ENCODE measurements at places on chromosomes 11 and 22. TPM values are rescaled to one million over a fixed set of nuclear protein-coding genes. Genes with fewer than 3 reads are reported as not detected.

- no peak for DNase-seq
Observed at GRCh38 chr22:26542831-26543230, 30.6 kb upstream of the TFIP11 start.

OR51I1 gene
- total RNA-seq: not detected

HBE1 gene
- total RNA-seq: not detected

CABP7 gene
- total RNA-seq: 0.99 TPM

- no peak for DNase-seq
Observed at GRCh38 chr22:35231585-35232084, 25.7 kb upstream of the HMGXB4 start.

- DNase-seq: no peak
Observed at GRCh38 chr22:22878801-22879674, 8.6 kb upstream of the IGLL5 start.

GRCh38 chr11:46308631-46309419, 31.4 kb downstream of the CREB3L1 start:
- peak; percentile 95 for DNase-seq

- DNase-seq: no peak
Observed at GRCh38 chr11:122112470-122113365, 3.3 kb downstream of the BLID start.

GRCh38 chr11:94928117-94928990, 45.0 kb downstream of the CWC15 start:
- DNase-seq: no peak

KCNK7 gene
- 1.2 TPM for total RNA-seq

DNA sequence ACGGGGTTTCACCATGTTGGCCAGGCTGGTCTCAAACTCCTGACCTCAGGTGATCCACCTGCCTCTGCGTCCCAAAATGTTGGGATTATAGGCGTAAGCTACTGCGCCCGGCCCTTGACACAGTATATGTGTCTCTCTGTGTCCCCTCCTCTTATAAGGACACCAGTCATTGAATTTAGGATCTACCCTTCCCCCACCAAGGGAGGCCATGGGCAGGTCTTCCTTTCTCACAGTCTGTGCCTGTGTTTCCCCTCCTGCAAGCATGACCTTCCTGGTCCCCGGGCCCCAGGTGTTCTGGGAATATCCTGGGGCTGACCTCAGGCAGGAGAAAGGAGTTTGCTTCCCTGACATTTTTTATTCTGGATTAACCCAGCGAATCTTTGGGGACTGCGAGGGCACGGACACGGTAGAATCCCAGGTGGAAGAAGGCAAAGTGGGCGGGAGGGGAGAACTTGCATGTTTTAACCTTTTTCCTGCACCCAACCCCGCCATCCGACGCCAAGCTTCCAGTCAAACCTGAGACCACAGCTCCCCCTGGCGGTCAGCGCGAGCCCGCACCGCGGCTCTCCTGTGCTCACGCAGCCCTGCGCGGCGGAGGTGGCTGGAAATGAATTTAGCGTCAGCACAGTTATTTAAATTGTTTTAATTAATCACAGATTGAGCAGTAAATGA, 42.1 kb upstream of the ISX start:
- no peak for DNase-seq

ZNRD2 gene
- total RNA-seq: 52.5 TPM

MRPL48 gene
- total RNA-seq: 18.4 TPM

DNA sequence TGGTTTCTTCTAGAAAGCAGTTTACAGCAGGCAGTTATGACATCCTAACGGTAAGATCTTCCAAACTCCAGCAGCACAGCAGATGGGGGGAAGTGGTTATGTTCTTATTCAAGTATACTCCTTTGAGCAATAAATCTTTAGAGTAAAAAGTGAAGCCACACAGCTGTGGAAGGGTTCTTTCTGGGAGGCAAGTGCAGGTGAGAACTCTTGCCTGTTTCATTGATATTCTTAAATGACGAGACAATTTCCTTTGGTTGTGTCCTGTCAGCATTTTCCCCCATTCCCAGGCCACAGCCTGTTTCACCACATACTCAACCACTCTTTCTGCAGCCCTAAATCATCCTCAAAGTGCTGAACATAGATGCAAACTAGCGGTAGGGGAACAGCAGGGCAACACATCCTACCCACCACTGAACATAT, 207.3 kb upstream of the MTNR1B start:
- no peak for DNase-seq

FZD4 gene
- total RNA-seq: 42.3 TPM

- no peak for DNase-seq
Observed at GRCh38 chr22:37517826-37518450, 1.3 kb downstream of the CARD10 start.

- DNase-seq: no peak
Observed at GRCh38 chr11:62688491-62688890, 839 bp downstream of the LRRN4CL start.

USH1C gene
- total RNA-seq: not detected

DNA sequence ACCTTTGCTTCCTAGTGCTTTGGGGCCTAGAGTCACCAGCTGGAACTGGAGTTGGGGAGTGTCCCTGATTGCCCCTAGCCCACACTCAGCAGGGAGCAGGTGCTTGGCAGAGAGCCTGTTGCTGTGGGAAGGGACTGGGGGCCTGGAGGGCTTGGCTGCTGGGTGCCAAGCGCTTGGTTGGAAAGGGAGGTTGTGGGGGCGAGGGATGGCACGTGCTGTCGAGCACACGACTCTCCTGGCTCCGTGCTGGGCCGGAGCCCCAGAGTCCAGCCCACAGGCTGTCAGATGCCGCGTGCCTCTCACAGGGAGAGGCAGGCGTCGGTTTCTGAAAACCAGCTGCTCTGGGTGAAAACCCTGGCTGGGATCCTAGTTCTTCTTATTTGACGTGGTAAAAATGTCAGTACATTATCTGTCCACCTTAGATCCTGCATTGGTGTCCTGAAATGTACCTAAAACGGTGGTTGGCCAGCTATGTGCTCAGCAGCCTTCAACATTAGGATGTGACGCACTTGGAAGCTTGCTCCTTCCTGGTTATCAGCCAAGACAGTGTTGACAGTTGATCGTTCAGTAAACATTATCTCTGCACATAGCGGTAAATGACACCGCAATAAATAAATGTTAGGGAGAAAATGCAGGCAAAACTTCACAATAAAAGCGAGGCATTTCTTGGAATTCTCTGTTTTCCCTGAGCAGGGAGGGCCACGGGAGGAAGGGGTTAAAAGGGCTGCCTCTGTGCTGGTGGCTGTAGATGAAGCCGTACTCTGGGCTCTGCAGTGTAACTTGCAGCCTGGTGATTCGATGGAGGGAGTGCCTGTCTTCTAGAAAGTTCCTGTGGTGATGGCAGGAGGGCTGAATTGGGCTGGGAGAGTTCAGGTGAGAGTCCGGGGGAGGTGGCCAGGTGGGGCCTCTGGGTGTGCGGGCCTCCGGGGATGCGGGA, 29.2 kb downstream of the GRAMD4 start:
- no peak for DNase-seq

DNA sequence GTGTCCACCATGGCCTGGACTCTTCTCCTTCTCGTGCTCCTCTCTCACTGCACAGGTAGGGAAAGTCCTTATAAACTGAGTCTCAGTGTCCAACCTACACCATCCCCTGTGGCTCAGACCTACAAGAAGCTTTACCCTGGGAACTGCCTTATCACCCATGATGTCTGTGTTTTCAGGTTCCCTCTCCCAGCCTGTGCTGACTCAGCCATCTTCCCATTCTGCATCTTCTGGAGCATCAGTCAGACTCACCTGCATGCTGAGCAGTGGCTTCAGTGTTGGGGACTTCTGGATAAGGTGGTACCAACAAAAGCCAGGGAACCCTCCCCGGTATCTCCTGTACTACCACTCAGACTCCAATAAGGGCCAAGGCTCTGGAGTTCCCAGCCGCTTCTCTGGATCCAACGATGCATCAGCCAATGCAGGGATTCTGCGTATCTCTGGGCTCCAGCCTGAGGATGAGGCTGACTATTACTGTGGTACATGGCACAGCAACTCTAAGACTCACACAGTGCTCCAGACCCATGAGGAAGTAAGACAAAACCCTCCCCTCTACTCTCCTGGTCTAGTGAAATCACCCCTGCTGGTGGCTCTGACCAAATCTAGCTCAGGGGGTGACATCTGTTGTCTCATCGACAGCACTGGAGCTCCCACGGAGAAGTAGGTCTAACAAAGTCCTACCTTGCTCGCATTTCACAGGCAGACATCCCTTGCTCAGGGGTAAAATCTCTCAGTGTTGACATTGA, 74.3 kb downstream of the VPREB1 start:
- DNase-seq: peak; percentile 89

- DNase-seq: no peak
Observed at GRCh38 chr11:120324932-120325810, at the start of gene TLCD5. TLCD5 (plus strand) TSS chr11:120325299; CDS start chr11:120327442, 2,143 bp downstream.

DNA sequence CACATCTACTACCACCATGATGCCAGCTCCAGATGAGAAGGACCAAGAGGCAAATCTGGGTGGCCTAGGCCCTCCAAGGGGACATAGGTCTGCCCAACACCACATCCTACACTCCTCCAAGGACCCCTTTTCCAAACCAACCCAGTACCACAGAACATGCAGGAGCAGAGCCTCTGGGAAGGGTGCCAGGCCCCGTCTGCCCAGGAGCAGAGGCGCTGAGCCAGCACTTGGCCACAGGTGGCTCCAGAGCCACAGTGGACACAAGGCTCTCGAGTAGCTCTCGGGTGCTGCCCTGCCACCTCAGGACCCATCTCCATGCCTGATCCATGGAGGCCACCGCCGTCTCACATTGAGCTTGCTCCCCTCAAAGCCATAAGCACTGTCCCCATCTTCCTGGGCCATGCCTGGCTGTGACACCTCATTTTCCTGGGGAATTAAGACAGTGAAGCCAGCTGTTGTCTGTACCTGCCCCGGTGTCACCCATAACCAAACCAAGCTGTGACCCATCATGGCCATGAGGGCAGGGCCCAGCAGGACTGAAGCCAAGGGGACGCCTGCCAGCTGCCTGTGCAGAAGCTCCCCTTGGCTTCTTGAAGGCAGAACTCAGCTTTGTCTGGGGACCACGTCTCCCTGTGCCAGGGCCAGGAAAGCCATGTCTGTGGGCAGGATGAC, 7.4 kb downstream of the MOB2 start:
- DNase-seq: no peak

GRCh38 chr22:24994070-24994763, 41.7 kb downstream of the KIAA1671 start:
- no peak for DNase-seq

MFNG gene
- 16.2 TPM for total RNA-seq

DNA sequence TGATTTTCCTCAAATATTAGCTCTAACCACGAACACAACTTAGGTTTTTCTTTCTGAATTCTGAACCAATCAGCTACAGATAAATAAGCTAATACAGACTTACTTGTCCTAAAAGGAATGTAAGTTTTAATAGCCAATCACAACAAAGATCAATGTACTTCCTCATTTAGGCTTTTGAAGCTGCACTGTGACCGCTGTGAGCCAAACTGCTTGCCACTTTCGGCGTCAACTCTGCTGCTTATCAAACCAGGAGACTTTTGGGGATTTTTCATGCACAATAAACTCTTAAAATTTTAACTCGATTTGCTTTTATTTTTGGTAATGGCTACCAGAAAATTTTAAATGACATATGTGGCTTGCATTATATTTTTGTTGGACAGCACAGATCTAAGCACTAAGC, 92.5 kb downstream of the TMPRSS5 start:
- no peak for DNase-seq

OR2D2 gene
- not detected for total RNA-seq

GRCh38 chr11:58561394-58562098, 14.1 kb downstream of the LPXN start:
- no peak for DNase-seq

- DNase-seq: no peak
Observed at GRCh38 chr11:7534042-7534378, 20.2 kb downstream of the PPFIBP2 start.

- no peak for DNase-seq
Observed at GRCh38 chr22:31501738-31502137, 5.4 kb downstream of the SFI1 start.

- no peak for DNase-seq
Observed at GRCh38 chr11:61507962-61508861, at the start of gene LRRC10B. LRRC10B (plus strand) TSS chr11:61508749; CDS start chr11:61508999, 250 bp downstream.

HEPHL1 gene
- total RNA-seq: not detected

NPTXR gene
- 8.7 TPM for total RNA-seq

SUSD2 gene
- 10.0 TPM for total RNA-seq

OR51G1 gene
- not detected for total RNA-seq

Measured in esophagus muscularis mucosa (tissue), 4 donors.